ENCODE measurements at places on chromosomes 5 and 9. TPM values are rescaled to one million over a fixed set of nuclear protein-coding genes. Genes with fewer than 3 reads are reported as not detected.
A peak's percentile ranks its signal among the peaks of the same experiment; 100 is the strongest.

The P4HA2 gene
- total RNA-seq, result 79.6 TPM

The ZNF483 gene
- total RNA-seq, result 2.8 TPM

The IRGM gene
- not detected for total RNA-seq

DNA sequence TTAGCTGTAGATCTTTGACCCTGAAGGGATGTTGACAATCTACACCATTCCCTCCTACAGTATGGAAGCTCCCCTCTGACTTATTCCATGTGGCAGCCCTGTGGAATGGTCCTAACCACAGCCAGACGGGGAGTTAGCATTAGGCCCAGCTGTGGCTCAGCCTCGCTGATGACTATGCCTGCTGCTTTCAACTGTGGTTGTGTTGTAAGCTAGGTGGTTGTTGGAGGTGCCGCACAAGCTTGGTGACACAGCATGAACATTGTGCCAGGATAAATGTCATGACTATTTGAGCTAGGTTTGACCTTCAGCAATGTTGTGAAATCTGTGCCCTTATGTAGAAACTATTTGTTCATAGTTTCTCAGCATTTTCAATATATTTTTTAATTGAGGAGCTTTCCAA is 40.6 kb downstream of the SGCD start:
- no peak for DNase-seq

DNA sequence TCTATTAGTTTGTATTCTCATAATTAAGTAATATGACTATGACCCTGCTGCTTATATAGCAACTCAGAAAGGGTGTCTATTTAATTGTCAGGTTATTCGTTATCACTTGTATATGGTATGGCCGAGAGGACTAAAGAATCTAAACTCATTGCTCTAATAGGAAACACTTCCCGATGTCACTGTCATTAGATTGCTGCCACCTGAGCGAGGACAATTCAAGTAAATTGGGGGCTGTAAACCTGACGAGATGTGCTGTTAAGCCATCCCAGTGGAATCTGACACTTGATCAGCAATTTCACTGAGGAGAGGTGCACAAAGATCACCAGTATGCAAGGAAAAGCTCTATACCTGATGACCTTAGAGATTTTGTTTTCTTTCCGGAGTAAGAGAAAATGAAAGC is 1319.3 kb downstream of the MAT2B start:
- DNase-seq, result no peak

DNA sequence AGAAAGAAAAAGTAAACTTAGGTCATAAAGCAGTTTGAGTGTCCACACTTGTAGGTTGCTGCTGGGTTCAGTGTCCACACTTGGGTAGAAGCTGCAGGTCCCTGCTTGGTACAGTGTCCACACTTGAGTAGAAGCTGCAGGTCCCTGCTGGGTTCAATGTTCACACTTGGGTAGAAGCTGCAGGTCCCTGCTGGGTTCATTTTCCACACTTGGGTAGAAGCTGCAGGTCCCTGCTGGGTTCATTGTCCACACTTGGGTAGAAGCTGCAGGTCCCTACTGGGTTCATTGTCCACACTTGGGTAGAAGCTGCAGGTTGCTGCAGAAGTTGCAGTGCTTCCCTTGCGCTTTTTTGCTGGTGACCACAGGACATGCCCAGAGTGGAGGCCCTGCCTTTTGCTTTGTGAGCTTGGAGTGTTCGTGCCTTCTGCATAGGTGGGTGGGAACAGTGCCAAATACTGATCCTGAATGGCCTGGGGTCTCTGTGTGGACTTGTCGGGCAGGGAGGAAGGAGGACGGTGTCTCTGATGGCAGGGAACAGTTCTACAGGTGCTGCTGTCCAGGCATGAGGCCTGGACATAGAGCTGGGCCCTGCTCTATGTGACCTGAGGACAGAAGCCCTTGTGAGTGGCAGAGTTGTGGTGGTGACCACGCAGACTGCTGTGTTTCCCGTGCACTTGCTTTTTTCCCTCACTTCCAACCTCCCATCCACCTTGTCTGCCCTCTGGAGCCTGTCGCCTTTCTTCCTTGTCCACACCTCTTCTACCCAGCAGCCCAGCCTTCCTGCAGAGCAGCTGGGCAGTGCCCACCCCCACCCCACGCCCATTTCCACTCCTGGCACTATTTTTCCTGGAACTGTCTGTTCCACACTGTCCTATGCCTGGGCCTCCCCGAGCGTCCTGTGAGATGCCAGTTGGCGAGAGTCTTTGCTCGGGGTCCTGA is 120.8 kb downstream of the EHMT1 start:
- no peak for DNase-seq

DNA sequence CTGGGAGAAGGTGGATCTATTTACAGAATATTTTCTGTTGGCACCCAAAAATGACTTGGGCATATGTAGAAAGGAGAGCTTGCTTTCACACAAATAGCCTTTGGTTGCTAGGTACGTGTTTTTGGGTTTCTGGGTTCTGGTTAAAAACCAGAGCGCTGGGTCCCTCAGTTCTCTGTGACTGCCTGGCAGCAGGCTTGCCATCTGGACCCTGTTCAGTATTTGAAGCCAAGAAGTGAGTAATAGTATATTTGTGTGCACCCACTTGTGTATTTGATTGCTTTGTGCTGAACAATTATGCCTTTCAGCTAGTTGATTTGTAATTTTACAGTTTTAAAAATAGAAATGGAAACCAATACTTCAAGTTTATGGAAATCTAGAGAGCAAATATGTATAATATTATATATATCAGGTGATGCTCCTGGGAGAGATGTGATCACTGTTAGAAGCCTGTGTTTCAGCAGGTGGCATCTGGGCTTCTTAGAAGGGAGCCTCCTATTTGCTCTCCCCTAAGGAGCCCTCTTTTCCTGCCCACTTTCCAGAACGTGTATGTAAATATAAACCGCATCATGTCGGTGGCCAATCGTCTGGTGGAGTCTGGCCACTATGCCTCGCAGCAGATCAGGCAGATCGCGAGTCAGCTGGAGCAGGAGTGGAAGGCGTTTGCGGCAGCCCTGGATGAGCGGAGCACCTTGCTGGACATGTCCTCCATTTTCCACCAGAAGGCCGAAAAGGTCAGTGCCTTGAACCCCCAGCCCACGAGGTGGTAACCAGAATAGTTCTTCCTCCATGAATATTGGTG is 153.6 kb downstream of the TRIO start:
- no peak for DNase-seq

DNA sequence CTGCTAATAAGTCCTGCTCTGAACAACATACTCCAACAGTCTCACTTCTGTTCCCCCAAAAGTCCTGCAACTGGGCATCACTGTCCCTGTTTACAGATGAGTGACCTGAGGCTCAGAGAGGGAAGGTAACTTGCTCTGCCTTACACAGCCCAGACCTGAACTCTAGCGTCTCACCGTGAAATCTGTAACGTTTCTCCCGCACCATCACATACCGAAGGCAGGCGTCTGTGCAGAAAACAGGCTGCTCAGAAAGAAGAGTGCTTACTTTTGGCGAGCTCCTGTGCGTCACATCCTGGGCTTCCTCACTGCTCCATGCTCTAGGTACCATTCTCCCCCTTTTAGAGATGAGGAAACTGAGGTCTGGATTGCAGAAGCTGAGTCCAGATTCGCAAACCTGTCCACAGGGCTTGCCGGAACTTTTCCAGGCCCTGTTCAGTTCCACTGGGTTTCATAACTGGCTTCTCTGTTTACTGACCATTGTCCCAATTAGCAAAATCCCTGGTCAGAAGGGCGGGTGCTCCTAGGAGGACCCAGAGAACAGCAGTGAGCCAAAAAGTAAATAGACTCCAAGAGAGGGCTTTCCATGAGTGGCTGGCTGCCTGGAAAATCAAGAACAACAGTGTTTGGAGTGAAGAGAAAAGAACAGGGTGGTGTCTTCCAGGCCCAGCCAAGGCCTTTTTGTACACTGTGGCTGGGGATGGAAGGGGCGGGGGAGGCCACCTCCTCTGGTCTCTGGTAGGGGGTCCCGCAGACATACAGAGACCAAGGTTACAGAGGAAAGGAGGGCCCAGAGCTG is 27.1 kb downstream of the GSN start:
- peak; percentile 40 for DNase-seq

GRCh38 chr5:163310997-163311396 is 126.4 kb upstream of the CCNG1 start:
- no peak for DNase-seq

DNA sequence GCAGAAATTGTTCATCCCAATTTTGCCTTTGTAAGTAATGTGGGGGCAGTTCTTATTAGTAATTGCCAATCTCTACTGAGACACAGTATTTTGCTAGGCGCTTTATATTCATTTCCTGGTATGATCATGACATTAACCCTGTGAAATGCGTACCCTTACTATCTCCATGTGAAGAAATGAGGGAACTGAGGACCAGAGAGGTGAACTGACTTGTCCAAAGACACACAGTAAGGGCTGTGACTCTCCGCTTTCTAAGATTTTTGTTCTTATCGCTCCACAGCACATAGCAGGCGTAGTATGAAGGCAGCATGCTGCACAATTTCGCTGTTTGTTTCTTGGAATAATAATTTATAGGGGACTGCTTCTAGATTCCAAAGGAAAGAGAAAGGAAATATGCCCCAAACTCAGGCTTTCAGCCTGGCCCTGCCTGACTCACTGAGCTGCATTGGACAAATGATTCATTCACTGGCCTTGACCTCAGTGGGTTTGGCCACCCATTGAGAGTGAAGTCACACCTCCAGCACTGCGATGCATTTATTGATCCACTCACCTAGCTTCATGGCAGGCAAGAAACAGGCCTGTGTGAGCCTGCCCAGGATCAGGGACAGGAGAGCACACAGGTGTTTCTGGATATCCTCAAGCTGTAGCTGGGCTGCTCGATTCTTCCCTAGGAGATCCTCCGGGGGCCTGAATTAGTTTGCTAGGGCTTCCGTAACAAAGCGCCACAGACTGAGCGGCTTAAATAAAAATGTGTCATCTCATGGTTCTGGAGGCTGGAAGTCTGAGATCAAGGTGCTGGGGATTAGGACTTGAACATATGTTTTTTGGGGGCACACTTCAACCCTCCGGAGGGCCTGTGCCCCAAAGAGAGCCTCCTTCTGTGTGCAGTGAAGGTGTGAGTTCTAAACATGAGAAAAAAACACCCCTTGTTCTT is 7.2 kb upstream of the DUSP1 start:
- DNase-seq, result peak; percentile 79

DNA sequence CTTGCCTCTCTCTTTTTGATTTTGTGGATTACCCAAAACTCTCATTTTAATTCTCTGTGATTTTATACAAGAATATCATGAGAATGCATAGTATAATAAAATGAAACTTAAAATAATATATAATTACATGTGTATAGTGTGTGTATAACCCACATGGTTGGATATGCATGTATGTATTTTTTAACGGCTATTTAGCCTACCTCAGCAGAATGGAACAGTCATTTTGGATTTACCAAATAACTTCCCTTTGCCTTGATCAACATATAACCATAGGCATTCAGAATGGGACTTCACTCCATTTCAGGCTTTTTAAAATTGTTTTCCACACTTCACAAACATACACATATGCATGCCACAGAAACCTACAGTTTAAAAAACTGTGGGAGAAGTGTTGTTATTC is 161.2 kb downstream of the SLF1 start:
- no peak for DNase-seq

GRCh38 chr5:166430491-166431319 is 1860.7 kb upstream of the WWC1 start:
- no peak for DNase-seq

- DNase-seq, result no peak
Measured at GRCh38 chr9:27561685-27562084, 11.6 kb downstream of the C9orf72 start.

DNA sequence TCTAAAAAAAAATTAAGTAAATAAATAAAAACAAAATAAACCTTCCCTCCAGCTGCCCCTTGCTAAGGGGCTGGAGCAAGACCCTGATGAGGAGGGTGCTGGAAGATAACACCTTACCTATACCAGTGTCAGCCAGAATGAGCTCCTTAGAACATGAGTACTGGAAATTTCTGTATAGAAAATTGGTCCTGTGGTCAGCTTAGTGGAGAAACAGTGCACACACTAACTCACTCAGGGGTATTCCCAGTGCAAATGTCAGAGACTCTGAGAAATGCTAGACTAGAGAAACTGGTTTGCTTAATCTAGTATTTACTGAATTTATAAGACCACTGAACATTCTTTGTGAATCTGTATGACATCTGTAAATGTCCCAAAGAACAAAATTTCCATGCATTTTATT is 62.1 kb upstream of the CTXN3 start:
- no peak for DNase-seq

DNA sequence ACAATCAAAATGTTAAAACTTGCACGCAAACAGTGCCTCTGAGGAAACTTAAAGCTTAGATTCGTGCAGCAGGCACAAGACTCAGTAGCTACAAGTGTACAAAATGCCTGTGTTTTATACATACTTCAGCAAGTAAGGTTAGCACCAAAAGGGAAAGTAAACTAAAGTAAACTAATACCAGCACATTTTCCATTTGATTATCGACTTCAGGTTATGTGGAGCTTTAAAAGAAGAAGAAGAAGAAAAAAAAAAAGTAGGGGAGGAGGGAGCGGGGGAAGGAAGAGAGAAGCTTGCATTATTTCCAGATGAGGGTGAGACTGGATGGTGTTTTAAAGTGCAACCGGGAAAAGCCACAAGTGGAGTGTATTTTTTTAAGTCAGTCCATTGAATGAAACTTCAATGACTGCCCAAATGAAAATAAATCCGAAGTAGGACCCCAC is 596 bp upstream of the ADAMTS6 start:
- no peak for DNase-seq

GRCh38 chr5:17398431-17398830 is 99.6 kb upstream of the TAF11L2 start:
- DNase-seq, result no peak

- DNase-seq, result no peak
Measured at GRCh38 chr5:1109542-1110306, 2.1 kb downstream of the SLC12A7 start.

DNA sequence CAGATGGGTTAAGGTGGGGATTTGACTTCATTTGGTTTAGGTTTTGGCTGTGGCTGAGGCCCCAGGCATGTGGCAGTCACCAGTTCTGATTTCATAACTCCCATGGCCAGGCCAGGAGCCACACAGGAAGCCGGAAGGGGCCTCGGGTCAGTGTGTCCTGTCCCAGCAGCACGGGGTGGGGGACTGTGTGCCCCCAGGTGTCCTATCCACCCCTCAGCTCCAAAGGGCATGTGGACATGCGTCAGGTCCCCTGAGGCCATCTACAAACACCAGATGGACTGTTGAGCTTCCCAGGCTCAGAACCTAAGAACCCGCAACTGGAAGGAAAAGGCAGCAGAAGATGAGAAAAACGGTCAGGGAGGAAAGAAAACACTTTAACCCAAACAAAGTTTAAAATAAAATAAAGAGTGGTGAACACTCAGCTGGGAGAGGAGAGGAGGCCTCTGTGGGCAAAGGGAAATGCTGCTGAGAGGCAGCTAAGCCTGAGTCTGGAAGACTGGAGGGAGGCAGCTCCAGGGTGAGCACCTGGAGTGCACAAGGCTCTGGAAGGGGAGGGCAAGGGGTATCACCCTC is 260.8 kb downstream of the AUH start:
- DNase-seq, result no peak

- DNase-seq, result peak; percentile 8
Measured at GRCh38 chr5:134145041-134145757, 30.7 kb downstream of the TCF7 start.

DNA sequence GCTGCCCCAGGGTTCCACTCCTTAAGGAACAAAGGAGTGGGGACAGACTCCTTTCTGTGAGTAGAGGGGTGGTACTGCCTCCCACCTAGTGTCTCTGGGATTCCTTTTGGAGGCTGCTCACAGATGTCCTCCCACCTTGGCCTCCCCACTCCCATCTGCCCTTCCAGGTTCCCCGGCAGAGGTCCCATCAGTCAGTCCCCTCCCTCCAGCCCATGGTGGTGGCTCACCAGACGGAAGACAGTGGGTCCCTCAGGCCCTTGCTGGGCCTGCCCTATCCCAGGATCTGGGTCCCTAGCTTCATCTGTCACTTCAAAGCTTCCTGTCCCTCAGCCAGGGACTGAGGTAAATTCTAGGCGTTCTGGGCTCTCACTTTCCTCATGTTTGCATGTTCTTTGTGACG is 35.6 kb upstream of the NEK6 start:
- no peak for DNase-seq
